NCI-H1048 (cell line): ENCODE measurements at places on chromosomes 1 and 21.

GRCh38 chr1:1048765-1049164, 25.3 kb downstream of the RNF223 start:
- no peak for DNase-seq

DNA sequence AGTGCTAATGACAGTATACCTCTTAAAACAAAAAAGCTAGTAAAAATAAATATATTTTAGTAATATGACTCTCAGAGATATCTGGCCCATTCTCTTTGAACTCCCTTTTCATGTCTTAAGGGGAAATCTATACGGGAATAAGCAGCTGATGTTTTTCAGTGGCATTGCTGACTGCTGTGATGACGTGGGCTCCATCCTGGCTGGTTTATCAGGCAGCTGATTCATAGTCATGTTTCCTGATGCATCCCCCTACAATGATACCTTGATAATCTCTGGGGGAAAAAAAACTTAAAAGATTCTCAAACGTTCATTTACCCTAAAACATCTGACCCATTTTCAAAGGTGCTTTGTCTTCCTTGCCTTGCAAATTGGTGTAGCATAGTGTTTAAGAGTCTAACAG, 53.8 kb downstream of the ABCA4 start:
- DNase-seq = no peak

DNA sequence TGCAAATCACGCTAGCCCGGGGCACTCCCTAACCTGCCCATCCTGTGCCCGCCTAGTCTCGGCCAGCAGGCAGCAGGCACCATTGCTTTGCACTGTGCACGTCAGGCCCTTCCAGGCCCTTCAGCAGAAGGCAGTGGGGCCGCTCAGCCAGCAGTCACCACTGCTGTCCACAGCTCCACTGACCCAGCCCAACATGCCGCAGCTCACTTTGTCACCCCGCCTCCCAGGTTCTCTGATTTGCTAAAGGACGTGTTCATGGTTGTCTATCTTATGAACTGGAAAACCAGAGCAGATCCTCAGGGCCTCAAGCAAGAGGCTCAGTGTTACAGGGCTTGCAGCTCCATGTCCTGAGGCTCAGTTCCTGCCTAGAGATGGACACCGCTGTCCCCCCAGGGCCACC, 14.2 kb upstream of the SPOCD1 start:
- no peak for DNase-seq

DNA sequence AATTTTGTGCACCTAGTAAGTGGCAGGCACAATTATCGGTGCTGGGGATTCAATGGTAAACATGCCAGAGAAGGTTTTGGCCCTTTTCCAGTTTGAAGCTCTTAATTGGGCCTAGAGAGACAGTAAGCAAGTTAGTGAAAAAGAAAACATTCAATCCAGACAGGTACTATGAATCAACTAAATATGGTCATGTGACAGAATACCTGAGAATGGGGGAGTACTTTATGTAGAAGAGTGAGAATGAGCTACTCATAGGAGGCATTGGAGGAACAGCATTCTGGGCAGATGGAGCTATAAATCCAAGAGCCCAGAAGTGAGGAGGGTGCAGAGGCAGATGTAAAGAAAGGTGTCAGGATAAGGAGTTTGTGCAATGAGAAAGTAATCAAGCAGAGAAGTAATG, 1017.9 kb downstream of the ADGRL2 start:
- DNase-seq = no peak

DNA sequence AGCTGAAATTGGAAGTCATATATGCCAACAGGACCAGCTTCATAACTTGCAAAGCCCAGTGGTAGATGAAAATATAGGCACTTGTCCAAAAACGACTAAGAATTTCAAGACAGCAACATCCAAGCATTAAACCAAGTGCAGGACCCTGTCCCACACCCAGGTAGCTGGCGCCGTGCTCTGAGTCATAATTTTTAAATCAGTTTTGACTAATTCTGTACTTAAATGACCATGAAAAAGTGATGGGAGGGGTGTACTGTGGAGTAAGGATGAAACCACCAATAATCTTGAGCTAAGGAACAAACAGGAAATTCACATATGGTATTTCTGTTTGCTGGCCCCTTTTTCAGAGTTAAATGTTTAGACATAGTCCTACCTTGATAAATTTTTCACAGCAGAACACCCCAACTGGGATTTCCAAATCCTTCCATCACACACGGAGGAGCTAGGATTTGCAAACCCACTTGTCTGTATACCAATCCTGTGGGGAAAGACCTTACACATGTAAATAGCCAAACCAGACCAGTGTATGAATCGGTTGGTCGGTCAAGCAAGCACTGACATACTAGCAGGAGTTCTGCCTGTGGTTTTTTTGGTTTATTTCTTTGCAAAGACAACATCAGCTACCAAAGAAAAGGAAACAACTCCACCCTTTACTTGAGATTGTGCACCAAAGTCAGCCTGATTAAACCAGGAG, 235.7 kb upstream of the RAB4A start:
- no peak for DNase-seq

DNA sequence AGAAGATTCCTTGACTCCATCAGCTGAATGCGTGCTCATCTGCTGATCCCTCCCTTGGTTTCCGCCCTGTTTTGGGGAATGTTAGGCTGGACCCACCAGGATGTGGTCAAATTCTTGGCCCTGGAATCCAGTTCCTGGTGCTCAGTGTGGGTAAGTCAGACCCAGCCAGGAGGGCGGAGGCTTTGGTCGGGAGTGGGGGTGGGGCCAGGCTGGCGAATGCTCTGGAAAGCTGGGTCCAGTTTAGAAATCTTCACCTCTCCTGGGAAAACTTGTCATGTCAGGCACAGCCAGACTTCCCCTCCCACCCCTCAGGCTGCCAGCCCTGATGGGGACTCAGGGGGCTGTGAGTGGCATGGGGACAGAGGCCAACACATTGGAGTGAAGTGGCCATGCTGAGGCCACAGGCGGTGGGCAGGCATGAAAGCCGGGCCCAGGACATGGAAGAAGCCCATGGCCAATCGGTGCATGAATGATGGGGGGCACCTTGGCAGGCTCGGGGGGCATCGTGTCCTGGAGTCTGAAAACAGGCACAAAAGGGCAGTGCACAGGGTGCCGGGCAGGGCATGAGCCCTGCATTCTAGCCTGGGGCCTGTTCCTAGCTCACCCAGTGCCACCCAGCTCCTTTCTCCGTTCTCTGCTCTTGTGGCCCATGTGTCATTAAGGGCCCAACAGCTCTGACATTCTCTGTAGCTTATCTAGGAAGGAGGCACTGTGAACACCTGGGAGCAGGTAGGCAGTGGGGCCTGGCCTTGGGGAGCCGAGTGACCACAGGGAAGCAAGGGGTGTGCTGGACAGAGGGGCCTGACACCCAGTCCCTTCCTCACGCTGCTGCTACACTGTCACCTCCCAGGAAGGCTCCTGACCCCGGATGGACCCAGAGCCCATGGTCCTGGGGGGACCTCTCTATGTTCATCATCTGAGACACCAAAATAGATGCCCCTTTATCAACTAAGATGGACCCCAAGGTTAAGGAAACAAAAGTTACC, 14.6 kb upstream of the PADI1 start:
- no peak for DNase-seq

GRCh38 chr1:55639051-55639450, 423.9 kb upstream of the USP24 start:
- DNase-seq = no peak

GRCh38 chr1:169443923-169444322, 16.6 kb upstream of the CCDC181 start:
- DNase-seq = no peak
